Small intestine (tissue), 16 donors: ENCODE measurements at places on chromosomes 4 and X.

GRCh38 chr4:70930530-70931256 lies 28.5 kb downstream of the MOB1B start:
- DNase-seq = no peak

DNA sequence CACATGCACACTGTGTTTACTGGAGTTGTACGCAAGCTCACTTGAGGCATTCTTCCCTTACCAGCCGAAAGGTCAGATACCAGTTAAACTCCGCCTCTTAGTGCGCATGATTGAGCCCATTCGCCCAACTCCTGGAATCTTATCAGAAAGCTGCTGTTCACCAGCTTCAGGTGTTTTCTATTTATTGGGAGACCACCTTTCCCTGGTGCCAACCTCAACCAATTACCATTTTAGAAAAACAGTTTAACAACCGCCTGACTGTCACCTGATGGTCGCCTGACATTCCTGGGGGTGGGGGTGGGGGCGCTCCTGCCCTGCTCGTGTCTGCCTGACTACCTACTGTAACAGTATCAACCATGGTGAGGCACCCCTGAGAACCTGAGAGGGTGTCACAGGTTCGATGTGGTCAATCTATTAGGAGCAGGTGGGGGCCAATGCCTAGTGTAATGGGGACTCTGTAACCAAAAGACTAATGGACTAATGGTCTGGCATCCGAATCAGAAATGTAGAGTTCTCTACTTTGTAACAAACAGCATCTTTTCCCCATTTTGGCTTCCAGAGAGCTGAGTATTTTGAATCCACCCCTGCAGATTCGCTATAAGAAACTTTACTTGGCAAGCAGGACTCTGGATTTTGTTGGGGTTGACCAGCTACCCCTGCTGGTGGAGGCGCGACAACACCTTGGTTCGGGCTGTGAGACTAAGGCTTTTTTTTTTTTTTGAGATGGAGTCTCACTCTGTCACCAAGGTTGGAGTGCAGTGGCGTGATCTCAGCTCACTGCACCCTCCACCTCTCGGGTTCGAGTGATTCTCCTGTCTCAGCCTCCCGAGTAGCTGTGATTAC lies 58.2 kb upstream of the ZNF157 start:
- DNase-seq = peak; percentile 65

- no peak for DNase-seq
These were observed 77.0 kb upstream of the STX18 start for GRCh38 chr4:4618847-4619246.

DNA sequence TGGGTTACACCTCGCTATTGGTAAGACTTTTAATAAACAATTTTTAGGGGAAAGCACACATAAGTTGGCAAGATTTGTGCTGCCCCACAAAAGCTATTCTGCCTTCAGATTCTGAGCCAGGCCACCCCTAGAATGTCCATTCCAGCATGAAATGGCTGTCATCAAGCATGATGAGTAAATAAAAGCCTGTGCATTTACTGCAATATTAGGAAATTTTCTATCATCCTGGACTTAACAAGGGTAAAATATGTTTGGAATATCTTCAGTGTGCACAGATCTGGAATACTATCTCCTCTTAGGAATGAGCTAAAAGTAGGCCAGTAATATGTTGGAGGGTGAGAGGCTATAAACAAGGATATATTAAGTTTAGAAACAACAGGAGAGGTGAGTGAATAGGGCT lies 510.9 kb downstream of the ANKRD50 start:
- no peak for DNase-seq

DNA sequence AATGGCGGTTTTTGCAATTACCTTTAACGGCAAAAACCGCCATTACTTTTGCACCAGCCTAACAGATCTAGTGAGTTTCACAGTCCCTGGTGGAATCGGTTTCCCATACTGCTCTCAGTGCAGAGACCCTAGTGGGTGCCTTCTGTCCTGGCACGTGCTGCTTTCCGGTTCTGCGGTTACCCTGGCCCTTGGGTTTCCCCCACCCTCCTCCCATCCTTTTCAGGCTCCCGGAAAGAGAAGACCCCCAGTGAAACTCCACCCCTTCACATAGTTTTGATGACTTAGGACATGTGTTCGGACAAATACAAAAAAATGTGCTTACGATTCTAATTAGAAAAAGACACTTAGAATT lies 36.9 kb downstream of the NLGN3 start:
- no peak for DNase-seq

- no peak for DNase-seq
These were observed 43.1 kb upstream of the BOD1L1 start for GRCh38 chr4:13670456-13671160.

DNA sequence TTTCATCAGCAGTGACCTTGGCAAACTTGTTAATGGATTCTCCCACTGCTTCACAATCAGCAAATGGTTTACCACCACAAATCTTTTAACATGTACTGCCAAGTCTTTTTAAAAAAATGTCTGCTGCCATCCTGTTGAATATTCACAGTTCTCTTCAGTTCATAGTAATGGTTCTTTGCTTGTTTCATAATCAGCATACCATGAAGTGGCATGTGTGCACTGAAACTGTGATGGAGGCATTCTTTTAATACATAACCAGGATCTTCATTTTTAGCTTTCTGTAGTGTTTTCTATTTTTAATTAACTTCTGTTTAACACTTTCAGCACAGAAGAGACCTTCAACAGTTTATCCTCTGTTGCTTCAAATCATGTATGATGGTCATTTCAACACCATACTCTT lies 230.1 kb upstream of the ARSJ start:
- DNase-seq = no peak
